NCI-H2081 (cell line): ENCODE measurements at places on chromosomes 2 and 18.

GRCh38 chr2:237942513-237942899, 24.3 kb upstream of the UBE2F start:
- no peak for DNase-seq

DNA sequence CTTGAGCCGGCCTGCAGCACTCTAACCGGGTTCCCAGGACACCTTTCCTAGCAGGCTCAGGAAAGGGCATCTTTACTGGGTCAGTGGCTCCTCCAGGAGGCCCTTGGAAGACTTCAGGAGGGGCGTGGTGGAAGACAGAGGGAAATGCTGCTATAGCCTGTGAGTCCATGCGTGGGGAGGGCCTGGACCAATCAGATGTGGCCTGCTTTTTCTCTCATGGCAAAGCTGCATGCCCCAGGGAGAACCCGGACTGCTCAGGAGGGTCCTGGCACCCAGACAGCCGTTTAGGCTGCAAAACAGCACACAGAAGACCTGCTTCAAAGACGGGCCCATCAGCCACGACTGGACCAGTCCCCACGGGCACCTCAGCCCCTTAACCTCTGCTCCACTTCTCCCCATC, 84.4 kb downstream of the EIPR1 start:
- no peak for DNase-seq

DNA sequence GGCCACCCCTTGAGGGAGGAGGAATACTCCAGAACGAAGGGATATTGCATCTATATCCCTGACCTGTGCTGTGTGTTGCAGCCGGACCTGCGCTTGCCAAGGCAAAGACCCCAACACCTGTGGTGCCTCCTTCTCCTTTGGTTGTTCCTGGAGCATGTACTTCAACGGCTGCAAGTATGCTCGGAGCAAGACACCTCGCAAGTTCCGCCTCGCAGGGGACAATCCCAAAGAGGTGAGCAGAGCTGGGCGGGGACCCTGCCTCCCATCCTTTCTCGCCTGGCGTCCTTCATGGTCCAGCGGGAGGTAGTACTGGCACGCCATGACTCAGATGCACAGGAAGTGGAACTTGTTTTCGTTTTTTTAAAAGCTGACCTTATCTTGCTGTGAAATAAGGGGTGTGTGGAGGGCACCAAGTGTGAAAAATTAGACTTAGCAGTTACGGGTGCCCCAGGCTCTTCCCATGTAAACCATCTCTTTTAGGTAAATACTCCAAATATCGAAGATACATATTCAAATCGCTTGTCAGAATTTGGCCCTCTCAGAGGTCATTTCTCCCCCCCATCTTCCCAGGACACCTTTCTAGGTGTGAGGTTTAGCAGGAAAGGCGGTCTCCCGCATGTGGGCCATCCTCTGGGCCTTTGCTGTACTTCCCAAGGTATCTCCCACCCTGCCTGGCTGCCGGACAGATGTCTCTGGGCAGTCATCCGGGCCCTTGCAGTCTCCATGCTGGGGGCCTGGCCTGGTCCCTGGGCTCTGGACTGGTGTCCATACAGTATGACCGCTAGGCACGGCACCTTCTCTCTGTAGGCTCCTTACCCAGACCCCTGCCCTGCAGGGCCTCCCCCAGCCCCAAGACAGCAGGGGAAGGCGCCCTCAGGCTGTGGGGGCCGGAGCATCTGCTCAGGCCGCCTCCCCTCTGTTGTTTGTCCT, 57.6 kb downstream of the BOLA3 start:
- DNase-seq = no peak

DNA sequence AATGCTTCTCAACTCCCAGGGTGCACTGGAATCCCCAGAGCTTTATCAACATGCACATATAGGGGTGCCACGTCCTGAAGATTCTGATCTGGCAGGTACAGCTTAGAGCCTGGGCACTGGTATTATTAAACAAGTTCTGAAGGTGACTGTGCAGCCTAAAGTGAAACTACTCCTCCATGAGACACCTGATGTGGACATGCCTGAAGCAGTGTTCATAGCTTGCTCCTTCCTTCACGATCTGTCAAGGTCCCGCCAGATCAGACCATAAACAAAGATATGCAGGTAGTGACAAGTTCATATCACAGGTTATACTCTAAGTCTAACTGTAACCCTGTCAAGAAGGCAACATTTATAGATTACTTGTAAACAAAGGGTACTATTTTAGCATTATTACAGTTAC, 65.3 kb upstream of the DNER start:
- DNase-seq = no peak

DNA sequence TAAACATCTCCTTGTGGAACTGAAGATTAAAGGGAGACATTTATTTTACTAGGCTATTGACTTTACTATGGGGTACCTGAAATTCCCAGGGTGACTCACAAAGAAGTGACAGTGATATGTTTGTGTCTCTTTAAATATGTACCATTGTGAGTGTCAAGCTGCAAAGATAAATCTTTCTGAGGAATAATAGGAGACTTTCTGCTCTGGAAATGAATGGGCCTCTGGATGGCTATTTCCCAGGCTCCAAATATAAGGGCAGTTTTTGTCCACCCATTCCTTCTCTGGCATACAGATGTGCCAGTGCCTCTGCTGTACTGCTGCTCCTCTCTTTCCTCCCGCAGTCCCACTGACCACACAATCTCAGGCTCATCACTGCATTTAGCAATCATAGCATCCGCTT, 586.4 kb upstream of the CNTNAP5 start:
- DNase-seq = no peak

DNA sequence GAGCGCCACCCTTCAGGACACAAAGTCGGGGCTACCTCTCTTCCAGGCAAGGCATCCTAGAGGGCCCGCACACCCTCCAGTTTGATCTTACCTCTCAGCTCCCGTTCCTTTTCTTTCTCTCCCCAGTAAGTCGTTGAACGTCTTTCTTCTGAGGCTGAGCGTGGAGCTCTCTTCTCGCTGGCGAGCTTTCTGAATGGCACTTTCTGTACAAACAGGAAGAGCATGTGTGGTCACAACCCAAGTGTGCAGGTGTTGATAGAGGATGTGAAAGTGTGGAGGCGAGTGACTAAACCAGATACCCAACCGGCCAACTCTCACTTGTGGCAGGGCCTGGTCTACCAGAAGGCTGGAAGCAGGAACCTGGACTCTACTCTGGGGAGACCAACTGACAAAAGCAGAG, at the start of gene AFF3:
Gene AFF3 (minus strand): TSS at position 198 of the 400 bp plus-strand sequence. CDS start 38,136 bp downstream, outside the sequence.
- DNase-seq = no peak

- DNase-seq = no peak
Measured at GRCh38 chr2:216870508-216871332, 10.9 kb upstream of the TNP1 start.

GRCh38 chr2:150587547-150588505, 100.4 kb upstream of the RND3 start:
- DNase-seq = no peak

- DNase-seq = no peak
Measured at GRCh38 chr2:152134488-152135280, 35.8 kb upstream of the CACNB4 start.

GRCh38 chr2:51711766-51712165, 679.8 kb upstream of the NRXN1 start:
- no peak for DNase-seq

GRCh38 chr2:65349863-65350262, 82.5 kb downstream of the SPRED2 start:
- DNase-seq = peak; percentile 61

GRCh38 chr18:62523631-62524439, 1.0 kb downstream of the ZCCHC2 start:
- peak; percentile 68 for DNase-seq

DNA sequence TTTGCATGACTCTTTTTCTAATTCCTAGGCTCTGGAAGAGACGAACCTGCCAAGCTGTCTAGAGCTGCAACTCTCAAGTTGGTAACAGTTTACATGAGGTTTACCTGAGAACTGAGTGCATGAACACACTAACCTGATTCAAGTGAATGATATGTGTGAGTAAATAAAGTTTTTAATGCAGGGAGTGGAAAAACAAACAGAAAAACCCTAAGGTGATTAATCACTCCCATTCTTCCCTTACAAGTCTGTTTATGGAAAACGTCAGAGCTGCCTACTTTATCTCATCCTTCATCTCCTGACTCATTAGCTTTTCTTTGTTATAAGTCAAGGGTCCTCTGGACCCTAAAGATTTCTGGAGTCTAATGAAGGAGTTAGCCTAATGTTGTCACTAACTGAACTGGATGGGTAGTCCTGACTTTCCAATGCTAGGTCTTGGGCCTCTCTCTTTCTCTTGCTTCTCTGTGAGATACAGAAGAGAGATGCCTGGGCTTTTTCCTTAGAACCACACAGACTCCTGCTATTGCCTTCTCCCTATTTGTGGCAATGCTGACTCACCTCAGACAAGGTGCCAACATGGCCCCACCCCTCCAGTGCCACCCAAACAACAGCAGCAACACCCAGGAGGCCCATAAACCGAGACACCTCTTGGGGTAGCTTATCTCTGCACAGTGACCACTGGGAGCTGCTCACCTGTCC, 952.4 kb downstream of the EPHA4 start:
- no peak for DNase-seq

GRCh38 chr2:178756843-178757242, 50.4 kb downstream of the TTN start:
- no peak for DNase-seq

DNA sequence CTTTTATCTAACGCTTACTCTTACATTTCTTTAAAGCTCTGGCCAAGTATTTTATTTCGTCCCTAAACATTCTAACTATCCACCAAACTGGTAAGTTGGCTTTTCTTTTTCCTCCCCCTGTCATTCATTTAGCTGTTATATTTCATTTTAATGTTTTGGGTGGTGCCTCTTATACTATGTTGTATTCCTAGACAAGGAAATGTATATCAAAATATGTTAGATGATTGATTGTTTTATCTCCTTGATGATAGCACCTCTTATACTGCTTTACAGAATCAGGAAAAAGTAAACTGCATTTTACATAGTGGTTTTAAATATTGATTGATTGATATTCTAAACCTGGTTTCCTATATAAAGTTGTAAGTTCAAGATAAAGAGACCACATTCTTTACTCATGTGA, 23.9 kb downstream of the C18orf54 start:
- DNase-seq = no peak

GRCh38 chr2:118644190-118644589, 203.3 kb downstream of the EN1 start:
- no peak for DNase-seq

GRCh38 chr2:239025096-239025801, 177.4 kb downstream of the TWIST2 start:
- no peak for DNase-seq

- no peak for DNase-seq
Measured at GRCh38 chr2:18078216-18078615, 199.7 kb downstream of the KCNS3 start.

GRCh38 chr2:128643221-128644065, 324.8 kb upstream of the HS6ST1 start:
- no peak for DNase-seq

- no peak for DNase-seq
Measured at GRCh38 chr2:26598336-26598995, 42.7 kb downstream of the CIB4 start.

- DNase-seq = no peak
Measured at GRCh38 chr18:58871514-58872420, 7.1 kb downstream of the ZNF532 start.

GRCh38 chr2:109261906-109262631, 133.1 kb downstream of the SH3RF3 start:
- peak; percentile 20 for DNase-seq

GRCh38 chr2:216696751-216697560, 1.6 kb upstream of the IGFBP5 start:
- DNase-seq = peak; percentile 25

GRCh38 chr2:189267925-189268579, 88.5 kb upstream of the COL5A2 start:
- DNase-seq = no peak

DNA sequence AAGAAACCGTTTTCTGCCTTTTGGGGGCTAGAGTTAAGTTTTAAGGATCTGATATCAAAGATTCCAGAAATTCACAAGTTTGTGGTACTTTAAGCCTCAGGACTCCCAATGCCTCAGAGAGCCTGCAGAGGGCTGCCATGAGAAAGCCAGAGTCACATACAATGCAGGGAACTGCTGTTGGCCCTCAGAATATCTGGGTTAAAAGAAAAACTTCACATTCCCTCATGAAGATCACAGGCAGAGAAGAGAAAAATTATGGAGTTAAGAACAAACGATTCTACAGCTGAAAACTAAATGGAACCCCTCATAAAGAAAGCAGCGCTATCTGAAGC, 39.5 kb downstream of the HDAC4 start:
- DNase-seq = no peak

GRCh38 chr2:189719571-189719970, 43.0 kb downstream of the OSGEPL1 start:
- DNase-seq = no peak

DNA sequence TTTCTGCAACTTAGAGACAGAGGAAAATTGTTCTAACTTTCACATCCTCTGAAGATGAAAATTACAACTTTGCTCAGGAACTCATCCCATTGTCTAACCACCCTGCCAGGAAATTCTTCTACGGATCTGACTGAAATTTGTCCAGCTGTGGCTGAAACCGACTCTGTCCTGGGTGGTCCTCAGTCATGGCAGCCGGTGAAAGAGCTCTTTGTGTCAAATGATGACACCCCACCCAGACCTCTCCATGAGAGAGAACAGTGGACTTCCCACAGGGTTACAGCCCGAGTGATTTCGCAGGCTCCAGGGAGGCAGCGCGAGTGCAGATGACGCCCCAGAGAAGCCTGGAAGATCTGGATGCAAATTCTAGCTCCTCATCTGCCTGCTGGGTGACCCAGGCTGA, 65.1 kb upstream of the TRIB2 start:
- no peak for DNase-seq

- no peak for DNase-seq
Measured at GRCh38 chr2:119727493-119727892, 32.2 kb upstream of the PTPN4 start.

DNA sequence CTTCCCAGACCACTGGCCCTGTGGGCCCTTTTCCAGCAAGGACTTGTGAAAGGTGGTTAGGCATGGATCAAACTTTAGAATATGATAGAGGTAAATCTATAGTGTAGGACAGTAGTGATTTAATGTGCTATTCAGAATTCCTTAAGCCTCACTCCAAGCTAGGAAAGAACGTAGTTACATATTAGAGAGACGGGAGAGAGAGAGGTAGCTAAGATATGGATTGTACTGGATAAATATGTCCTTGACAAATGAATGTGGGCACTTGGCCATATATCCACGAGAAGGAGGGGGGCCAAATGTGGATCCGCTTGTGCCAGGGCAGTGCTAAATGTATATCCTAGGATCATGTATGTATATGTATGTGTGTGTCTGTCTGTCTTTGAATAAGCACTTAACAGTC, 6.5 kb downstream of the KCNJ3 start:
- DNase-seq = no peak

- no peak for DNase-seq
Measured at GRCh38 chr2:203191961-203192360, 46.9 kb upstream of the CYP20A1 start.

DNA sequence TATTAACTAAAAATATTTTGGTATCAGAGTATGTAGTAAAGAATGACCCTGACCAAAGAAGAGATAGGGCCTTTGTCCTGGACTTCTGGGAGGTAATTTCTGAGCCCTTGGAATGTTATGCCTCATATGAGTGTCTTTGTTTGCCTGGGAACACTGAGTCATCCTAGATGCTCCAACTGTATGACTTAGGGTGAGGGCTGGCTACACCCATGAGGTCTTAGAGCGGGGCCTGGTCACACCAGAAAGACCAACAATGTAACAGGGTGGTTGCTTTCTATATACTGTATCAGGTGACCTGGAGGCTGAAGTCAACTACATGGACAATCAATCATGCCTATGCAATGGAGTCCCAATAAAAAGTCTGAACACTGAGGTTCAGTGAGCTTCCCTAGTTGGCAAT, 253.1 kb downstream of the MBD2 start:
- no peak for DNase-seq
